ENCODE measurements at places on chromosomes 2 and 18.

GRCh38 chr2:240724431-240724830 lies 32.8 kb downstream of the AQP12A start:
- DNase-seq: no peak

DNA sequence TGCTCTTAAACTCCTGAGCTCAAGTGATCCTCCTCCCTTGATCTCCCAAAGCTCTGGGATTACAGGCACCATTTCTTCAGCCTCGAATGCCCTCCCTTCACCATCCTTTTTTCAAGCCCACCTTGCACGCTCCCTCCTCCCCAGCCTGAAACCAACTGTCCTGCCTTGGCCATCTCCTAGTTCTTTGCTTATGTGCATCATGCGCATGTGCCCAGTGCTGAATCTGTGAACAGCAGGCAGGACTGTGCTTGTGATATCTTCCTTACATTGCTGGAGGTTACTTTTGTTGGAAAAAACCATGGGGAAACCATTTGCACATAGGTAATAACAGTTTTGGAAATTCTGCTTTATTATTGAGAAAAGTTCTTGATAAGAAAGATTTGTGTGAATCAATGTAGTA lies 30.2 kb upstream of the CETN1 start:
- no peak for DNase-seq

DNA sequence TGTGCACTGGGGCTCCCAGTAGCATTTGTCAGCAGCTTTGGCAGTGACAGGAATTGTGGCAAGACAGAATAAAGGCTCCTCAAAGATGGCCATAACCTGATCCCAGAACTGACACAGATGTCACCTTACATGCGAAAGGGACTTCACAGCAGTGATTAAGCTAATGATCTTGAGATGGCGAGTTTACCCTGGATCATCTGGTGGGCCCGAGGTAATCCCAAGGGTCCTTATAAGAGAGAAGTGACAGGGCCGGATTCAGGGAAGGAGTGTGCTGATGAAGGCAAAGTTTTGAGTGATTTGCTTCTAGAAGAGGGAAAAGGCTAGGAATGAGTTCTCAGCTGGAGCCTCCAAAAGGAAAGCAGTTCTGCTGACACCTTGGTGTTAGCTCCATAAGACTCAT lies 333.9 kb downstream of the LPIN1 start:
- DNase-seq: no peak

GRCh38 chr18:79506191-79507075 lies 110.7 kb downstream of the NFATC1 start:
- DNase-seq: no peak

- DNase-seq: no peak
Measured at GRCh38 chr2:200131307-200131706, 175.2 kb upstream of the SPATS2L start.

GRCh38 chr2:134648586-134648985 lies 70.2 kb downstream of the TMEM163 start:
- no peak for DNase-seq

DNA sequence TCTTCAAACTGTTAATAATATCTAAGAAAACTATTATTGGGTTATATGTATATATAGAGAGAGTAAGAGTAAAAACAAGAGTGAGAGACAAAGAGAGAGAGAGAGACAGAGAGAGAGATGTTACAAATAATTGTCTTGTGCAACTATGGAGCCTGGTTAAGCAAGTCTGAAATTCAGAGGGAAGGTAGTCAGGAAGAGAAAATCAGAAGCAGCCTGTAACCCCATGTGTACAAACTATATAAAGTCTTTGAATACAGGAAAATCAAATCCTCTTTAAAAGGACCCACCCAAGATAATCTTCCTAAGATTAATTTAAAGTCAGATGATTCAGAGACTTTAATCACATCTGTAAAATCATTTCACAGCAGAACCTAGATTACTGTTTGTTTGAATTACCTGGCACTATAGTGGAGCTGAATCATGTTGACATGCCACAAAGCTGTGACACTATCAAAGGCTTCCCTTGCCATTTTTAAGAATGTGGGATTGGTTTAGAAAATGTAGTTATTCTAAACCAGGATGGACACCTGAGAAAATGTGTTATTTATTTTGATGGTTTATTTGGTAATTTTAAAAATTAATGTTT lies 301.7 kb upstream of the FSIP2 start:
- no peak for DNase-seq

DNA sequence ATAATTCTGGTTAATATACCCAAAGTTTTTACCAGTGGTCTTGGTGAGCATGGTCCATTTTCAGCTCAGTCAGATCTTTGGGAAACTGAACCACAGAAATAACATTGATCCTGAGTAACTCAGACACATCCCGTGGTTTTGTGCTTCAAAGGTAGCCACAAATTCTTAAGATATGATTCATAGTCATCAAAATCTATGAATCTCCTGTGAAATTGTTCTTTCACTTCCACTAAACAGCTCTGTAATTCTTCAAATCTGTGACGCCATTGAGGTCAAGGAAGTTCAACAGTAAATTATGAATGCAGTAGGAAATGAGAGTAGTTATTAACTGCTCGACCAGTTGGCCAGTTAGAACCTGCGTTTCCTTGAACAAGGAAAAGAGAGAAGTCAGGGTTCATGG lies 147.3 kb downstream of the IRS1 start:
- no peak for DNase-seq

Data from DMS 273 treated with DMSO at 0.1 percent for 48 hours (cell line).